ENCODE measurements at places on chromosomes 6 and 20.

GRCh38 chr6:161557333-161558107, 283.7 kb upstream of the AGPAT4 start:
- no peak for DNase-seq

DNA sequence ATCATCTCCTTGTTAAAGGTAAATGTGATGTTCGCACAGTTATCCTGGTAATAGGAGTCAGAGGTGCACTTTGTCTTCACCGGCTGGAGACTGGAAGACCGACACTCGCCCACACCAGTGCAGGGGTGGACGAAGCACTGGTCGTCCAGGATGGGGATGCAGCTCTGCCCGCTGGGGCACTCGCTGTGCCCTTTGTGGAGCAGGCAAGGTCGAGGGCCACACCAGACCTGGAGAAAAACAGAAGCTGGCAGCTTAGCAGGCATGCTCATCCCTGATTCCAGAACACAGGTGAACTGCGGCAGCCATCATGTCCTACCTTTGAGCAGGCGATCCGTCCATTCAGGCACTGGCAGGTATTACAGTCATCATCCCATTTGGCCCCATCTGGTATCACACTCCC, 32.3 kb downstream of the JAG1 start:
- no peak for DNase-seq

- DNase-seq: no peak
Measured at GRCh38 chr6:53630533-53631226, 34.9 kb downstream of the KLHL31 start.

- no peak for DNase-seq
Measured at GRCh38 chr20:44829688-44830087, 19.3 kb upstream of the RIMS4 start.

DNA sequence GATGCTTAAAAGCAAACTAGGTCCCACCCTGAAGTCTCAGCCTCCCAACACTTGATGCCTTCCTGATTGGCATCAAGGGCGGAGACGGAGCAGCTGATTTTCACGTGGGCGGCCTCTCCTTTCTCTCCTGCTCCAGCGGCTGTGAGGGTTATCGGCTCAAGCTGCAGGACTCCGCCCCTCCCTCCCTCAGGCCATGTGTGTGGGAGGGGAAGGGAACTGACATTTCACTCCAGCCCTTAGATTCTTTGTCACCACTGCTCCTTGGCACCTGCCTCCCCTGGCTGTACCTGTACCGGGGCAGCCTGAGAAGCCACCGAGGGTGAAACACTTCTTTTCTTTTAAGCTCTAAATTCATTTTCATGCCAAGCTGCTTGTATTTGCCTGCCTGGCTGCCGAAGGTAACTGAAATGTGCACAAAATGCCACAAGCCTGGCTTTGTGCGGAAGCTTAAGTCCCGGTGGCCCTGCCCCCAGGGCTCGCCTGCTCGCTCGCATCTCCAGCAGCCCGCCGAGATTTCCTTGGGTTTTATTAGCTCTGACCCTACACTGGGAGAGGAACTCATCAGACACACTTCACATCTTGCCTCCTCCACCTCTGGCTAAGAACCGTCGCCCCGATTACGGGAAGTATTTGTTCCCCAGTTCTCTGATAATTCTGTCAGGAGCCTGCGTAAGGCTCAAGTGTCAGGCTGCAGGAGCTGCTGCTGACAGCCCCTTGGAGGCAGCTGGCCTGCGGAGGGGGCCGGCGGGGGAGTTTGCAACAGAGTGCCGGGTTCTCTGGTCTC, 9.6 kb upstream of the CPNE5 start:
- DNase-seq: peak; percentile 52

DNA sequence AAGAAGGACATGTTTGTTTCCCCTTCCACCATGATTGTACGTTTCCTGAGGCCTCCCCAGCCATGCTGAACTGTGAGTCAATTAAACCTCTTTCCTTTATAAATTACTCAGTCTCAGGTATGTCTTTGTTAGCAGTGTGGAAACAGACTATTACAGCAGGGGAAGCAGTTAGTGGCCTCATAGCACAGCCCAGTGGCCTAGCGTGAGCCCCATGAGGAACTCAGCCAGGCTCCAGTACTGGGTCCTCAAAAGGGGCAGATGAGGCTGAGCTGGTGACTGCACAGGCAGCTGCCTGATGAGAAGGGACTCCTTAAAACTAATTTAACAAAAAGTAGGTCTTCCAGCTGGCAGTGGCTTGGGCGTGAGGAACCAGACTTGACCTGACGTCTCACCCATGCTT, 399.9 kb downstream of the CDH26 start:
- DNase-seq: no peak

- no peak for DNase-seq
Measured at GRCh38 chr6:154060076-154060475, 21.0 kb downstream of the OPRM1 start.

- no peak for DNase-seq
Measured at GRCh38 chr20:51886891-51887608, 84.7 kb upstream of the SALL4 start.

GRCh38 chr6:170311696-170312095, 5.1 kb downstream of the FAM120B start:
- no peak for DNase-seq

GRCh38 chr20:61494763-61495575, 242.9 kb downstream of the CDH4 start:
- DNase-seq: no peak

DNA sequence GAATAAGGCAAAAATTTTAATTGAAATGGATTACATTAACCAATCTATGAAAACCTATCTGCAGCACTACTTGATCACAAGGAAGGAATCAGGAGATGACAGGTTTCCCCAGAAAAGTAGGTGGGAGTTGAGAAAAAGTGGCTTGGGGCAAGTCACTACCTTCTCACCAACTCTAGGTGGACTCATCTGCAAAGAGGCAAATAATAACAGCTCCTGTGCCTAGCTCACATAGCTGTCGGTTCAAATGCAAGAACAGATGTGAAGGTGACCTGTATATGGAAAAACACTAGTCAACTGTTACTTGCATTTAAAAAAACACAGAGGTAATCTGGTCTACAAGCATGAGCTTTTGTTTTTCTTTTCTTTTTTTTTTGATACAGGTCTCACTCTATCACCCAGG, 67.2 kb downstream of the POPDC3 start:
- DNase-seq: no peak

- DNase-seq: no peak
Measured at GRCh38 chr20:49698477-49698876, 15.2 kb downstream of the B4GALT5 start.

GRCh38 chr20:7672571-7672970, 267.7 kb downstream of the HAO1 start:
- no peak for DNase-seq

DNA sequence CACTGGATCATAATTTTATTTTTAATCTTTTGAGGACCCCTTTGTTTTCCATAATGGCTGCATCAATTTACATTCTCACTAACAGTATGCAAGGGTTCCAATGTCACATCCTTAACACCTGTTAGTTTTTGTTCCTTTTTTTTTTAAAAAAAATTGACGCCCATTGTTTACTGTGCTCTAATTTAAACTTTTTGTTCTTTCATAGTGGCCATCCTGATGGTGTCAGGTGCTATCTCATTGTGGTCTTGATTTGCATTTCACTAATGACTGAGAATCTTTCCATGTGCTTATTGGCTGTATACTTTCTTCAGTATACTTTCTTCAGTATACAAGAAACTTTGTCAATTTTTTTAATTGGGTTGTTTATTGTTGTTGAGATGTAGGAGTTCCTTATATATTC, 347.0 kb downstream of the RNGTT start:
- DNase-seq: no peak

DNA sequence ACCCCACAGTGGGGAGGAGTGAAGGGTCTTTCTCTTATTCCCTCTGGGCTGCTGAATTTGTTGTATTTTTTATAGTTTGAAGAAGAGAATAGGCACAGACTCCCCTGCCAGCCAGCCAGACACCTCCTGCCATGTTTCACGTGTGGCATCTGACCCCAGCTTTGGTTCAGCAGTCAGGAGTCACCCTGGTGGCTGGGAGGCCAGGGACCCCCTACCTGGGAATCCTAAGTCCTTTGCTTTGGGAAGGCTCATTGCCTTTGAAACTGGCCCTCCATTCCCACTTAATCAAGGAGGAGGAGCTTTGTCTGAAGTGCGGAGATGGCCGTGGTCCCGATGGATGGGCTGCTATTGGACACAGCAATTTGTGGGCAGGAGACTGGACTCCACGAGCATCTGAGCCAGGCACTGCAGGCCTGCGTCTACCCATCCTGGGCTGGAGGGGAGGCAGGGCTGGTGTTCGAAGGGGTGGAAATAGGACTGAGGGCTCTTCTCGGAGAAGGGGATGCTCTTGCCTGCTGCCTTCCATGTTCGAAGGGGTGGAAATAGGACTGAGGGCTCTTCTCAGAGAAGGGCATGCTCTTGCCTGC, 196.1 kb downstream of the DLL1 start:
- DNase-seq: no peak

GRCh38 chr6:106860940-106861339, 113.6 kb downstream of the CD24 start:
- no peak for DNase-seq

DNA sequence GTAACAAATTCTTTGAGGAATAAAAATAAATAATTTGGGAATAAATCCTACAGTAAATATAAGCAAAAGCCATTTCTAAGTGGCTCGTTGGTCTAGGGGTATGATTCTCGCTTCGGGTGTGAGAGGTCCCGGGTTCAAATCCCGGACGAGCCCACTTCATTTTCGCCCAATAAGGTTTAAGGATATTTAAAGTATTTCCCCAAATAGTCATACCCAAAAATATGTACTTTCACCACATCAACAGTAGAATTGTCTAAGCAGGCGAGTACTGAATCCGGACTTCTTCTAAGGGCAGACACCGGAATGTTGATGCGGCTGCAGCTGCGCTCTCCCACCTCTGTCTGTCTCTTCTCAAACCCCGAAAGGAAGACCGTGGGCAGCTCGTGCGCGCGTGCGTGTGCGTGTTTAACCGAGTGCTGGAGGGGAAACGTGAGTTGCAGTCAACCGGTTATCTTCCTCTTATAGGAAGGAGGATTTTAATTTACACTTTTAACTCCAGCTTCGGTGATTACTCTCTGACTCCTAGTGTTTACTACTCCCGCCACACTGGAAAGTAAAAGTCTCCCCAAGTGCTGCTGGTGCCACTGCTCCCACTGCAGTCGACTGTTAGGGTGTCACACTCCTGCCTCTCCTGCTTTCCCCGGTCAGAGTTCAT, 155.7 kb upstream of the PRSS16 start:
- DNase-seq: no peak

DNA sequence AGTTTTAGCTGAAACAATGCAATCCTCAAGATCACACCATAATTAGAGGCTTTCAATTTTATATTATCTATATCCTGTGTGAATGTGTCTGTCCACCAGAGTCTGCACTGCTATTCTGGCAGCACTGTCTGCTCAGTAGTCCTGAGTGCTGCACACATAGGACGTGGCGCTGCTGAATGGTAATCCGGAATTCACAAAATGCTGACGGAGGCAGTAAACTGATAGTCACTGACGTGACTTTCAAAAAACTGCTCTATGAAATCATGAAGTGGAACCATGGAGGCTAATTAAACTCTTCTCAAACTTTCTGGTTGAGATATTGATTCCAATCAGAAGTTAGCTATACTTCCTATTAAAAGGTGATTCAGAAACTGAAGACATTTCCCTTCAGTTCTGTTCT, 190.8 kb upstream of the NOX3 start:
- DNase-seq: peak; percentile 10

DNA sequence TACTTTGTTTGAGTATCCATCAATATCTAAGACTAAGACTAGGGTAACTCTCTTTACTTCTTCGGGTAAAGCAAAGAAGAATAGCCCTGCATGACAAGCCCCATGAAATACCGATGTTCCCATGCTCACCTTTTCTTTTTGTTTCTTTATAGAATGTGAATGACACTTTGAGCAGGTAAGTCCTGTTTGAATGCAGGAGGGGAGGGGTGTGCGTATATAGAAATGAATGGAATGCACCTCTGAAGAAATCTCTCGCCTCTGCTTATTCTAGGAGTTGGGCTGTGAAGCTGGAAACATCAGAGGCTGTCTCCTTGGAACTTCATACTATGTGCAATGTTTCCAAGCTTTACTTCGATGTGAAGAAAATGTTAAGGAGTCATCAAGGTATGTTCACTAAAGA, 10.3 kb downstream of the TRIM38 start:
- DNase-seq: no peak

DNA sequence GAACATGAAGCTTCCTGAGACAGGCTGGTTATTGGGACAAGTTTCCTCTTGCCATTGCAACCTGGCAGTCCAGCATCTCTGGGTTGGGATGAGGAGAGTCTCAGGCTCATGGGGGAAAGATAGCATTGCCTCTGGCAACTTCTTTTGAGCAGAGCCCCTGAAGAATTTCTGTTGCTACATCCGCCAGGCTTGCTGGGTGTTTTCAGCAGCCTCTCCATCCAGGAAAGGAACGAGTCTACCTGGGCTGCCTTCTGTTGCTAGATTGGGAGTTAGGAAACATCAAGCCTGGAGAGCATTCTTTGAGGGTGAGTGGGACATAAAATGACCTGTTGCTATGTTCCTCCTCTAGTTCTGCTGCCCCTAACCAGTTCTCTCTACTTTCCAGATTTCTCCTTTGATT, 313.5 kb downstream of the RFPL4B start:
- DNase-seq: no peak

DNA sequence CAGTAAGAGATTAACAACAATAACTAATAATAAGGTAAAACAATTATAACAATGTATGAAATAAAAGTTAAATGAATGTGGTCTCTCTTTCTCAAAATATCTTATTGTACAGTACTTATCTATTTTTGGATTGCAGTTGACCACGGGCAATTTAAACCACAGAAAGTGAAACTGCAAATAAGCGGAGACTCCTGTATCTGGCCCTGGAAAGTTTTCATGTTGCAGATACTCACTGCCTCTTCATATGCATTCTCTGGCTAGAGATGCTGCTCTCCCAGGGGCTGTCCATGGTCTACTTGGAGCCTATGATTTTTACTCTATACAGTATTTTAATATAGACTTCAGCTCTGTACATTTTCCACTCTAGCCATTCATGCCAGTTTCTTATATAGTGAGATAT, 230.8 kb downstream of the FUT9 start:
- DNase-seq: no peak

GRCh38 chr6:117505311-117505710, 22.8 kb downstream of the DCBLD1 start:
- DNase-seq: no peak

DNA sequence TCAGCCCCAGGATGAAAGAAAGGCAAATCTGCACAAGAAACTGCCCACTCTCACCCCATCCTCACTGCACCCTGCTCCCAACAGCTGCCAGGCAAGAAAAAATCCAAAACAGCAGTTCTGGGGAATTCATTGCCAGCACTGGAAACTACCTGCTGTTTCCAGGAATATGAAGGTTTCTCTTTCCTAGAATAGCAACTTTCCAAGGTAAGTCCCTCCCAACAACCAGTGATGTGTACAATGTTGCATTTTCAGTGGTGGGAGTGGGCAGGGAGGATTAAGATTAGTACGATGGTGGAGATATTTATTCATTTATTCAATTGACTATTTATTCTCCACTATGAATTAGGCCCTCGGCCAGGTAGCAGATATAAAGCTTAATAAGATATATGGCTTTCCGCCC, 10.2 kb upstream of the HLA-DOB start:
- DNase-seq: no peak

GRCh38 chr20:25276533-25277050, 28.7 kb downstream of the PYGB start:
- DNase-seq: no peak

- DNase-seq: peak; percentile 23
Measured at GRCh38 chr6:710601-711571, 17.9 kb upstream of the EXOC2 start.

Measured in prostate gland (tissue), 2 donors.